ENCODE measurements at places on chromosomes 3 and 15.

DNA sequence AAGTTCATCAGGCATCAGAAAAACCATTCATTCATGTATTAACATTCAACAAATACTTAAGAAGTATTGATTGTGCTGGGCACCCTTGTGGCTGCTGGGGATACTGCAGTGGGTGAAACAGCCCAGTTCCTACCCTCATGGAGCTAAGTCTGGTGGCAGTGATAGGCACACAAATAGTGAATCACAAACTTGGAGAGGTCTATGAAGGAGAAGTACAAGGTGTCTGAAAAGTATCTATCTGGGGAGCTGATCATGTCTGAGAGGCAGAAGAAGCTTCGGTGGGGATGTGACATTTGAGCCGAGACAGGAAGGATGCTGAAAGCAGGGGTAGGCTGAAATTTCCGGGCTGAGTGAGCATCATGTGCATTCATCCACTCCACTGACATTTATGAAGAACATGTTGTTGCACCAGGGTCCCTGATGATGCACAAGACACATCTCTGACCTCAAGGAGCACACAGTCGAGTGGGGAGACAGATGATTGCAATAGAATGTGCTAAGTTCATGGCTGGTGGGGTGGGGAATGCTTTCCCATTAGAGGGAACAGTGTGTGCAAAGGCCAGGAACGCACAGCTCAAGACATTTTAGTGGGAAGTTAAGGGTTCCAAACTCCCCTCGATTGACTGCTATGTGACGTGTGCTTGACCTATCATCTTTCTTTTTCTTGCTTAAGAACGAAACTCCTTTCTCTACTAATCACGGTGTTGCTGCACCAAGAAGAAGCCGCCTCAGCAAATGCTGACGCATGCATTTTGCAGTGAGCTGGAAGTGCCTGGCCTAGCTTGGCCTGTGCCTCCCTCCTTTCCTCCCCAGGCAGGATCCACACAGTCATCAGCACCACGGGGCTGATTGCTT, 309.1 kb upstream of the ICE2 start:
- no peak for DNase-seq

DNA sequence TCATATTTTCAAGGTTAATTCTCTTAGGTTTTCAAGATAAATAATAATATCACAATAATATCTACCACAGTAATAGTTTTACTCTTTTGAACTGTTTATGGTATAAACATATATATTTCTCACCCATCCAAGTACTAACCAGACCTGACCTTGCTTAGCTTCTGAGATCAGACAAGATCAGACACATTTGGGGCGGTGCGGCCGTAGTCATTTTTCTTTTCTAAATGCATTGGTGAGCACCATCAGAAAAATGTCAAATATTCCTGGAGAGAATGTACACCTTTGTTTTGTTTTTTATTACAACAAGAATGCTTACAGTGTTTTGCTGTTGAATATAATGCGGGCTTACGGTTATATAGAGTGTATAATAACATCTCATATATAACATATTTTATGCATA, 267.8 kb downstream of the ADAMTS17 start:
- no peak for DNase-seq

DNA sequence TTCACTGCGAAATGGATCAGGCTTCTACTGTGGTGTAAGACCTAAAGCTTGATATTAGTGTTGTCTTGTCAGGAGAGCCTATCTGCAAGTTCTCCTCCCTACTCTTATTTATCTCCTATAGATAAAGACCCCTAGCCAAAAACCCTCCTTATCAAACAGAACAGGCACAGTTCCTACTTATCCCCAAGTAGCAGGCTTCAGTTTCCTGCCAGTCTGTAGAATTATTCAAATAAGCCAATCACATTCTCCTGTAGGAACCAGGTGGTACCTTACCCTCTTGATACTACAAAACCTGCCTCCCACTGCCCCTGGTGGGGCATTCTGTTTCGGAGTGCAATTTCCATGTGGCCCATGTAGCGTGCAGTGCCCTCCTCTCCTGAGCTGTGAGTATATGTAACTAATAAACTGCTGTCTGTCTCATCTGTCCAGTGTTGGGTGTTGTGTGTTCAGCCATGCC, 28.7 kb downstream of the HDGFL3 start:
- DNase-seq: no peak

DNA sequence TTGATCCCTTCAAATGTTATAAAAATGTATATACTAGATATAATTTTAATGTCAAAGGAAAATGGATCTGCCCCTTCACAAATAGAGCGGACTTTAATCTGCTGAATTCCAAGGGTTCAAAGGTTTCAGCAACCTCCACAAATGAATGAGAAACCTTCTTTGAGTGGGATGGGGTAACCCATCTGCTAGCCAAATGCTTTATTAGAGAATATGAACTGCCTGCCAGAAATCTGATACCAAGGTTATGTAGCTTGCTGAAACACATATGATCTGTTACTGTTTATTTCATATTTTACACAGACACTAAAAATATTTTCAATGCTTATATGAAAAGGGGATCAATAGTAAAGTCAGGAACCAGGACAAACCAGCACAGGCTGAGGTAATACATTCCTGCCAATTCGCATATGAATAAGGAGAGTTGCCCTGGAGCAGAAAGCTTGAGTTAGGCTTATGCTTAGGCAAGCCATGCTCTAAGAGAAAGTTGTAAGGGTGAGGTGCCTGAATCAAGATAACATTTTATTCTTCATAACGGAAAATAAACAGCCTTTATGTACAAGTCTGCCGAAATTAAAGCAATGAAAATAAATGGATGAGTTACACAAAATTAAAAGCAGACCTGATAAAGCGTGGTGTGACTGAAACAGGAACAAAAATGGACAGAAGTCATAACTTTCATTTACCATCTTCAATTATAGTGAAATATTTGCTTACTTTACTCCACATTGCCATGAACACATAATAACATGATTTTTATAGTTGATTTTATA, 26.5 kb downstream of the PLOD2 start:
- DNase-seq: no peak

DNA sequence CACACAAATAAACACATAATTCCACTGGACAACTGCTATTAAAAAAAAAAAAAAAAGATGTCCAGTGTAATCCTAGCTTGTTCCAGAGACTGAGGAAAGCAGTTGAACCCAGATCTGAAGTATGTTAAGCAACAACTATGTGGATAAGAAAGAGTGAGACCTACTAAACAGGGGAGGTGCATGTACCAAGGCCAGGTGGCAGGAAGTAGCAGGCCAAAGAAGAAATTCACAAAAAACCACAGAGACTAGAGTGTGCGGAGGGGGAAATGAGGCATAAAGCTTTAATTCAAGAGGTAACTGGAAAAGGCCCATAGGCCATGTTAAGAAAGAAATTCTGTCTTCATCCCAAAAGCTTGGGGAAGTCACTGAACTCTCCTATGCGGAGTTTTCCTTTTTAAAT, 490.0 kb downstream of the NAALADL2 start:
- DNase-seq: no peak

DNA sequence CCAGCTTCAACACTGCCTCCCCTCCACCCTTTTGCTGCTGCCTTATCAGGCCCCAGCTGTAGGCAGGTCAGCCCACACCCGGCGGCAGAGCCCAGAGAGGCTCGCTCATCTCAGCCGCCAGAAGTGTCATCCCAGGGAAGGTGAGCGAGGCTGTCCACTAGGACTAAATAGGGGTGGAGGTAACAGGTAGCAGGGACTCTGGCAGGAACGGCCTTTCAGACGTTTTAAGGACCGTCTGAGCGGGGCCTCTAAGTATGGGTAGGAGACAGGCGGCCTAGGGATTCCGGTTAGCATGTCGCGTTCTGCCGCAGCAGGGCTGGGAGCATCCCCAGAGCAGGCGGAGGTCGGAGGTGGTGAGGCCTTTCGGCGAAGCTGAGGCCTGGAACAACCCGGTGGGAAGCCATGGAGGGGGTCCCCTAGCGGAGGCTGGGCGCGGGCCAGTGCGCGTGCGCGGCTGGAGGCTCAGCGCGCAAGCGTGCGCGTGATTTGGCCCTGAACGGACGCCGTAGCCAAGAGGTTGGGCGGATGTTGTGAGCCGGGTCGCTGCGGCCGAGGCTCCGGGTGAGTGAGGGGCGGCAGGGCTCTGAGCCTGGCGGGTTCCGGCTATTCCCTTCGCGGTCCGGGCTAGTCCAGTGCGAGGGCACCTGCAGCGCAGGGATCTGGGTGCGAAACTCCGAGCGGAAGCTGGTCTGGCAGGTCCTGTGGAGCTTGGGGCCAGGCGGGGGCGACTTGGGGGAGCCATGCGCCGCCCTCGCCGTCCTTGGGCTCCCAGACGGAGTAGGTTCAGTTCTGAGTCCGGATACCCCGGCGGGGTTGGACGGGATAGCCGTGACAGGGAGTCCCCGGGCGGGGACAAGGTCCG, at the start of the genes MST1 and RNF123:
Gene MST1, minus strand, starts transcription at position 429 of the 862 bp plus-strand sequence. CDS start 783 bp downstream, outside the sequence.
Gene RNF123, plus strand, starts transcription at position 512 of the 862 bp plus-strand sequence. CDS start 1,609 bp downstream, outside the sequence.
- peak; percentile 68 for DNase-seq

DNA sequence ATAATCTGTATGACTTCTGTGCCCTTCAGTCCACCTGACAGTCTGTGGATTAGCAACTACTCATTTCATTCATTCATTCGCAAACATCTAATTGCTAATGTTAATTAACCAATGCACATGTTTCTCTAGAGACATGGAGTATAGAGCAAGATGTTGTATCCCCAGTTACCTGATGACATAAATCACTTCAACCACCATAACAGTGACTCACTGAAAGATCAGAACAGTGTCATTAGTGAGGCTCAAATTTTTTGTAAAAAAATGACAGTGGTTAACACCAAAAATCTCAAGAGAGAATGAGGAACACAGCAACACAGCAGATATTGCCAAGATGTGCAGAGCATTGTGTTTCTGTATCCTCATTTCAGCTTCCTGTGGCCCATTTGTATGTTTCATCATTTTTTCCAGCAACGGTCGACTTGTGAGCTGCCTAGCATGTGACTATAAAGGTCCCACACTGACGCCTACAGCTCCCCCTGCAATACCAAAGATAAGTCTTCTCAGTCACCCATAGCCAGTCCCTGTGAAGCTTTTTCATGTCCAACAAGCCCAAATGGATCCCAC, 3.7 kb upstream of the PLD1 start:
- no peak for DNase-seq

GRCh38 chr3:8380904-8381704, 120.5 kb upstream of the LMCD1 start:
- no peak for DNase-seq

DNA sequence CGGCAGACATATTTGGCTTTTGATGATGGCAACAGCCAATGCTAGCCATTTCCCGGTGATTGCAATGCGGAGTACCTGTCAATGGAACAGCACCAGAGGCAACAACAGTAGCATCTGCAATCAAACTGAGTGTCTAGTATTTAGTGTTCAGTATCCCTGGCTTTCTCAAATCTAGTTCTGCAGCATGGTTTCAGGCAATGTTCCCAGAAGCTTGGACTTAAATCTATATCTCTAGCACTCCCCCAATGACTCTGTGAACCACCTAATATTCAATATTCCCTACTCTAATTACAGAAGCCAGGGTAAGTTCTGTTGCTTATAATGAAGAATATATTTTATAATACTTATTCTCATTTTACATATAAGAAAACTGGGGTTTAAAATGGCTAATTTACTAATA, 48.2 kb downstream of the TBL1XR1 start:
- no peak for DNase-seq

DNA sequence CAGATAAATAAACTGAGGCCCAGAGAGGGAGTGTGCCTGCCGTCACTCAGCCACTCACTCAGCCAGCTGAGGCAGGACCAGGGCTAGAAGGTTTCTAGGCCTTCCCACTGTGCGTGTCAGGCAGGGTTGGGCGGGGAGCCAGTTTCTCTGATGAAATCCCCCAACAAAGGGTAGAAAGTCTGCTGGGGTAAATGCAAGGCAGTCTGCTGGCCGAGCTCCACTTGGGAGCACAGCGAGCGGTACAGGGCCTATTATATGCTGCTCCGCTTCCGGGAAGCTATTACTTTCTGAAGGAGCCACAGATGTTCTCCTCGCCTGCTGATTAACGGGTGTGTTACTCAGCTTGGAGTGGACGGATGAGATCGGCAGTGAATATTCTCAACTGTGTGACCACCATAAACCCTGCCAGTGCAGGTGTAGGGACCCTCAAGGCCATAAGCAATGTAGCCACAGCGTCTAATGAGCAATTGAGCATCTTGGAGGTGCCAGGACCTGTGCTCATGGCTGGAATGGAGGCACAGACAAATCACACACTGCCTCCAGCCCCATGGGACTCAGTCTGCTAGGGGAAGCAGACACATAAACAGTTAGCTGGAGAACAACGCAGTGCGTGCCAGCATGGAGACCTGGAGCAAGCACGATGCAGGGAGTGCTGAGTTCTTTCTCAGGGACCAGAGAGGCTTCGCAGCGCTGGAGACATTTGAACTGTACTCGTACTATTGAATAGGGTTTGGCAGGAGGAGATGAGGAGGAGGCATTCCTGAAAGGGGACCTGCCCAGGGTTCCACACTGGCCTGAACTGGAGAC, 42.1 kb downstream of the CORO2B start:
- DNase-seq: peak; percentile 97

- DNase-seq: no peak
Observed at GRCh38 chr3:182585532-182586150, 207.7 kb upstream of the ATP11B start.

DNA sequence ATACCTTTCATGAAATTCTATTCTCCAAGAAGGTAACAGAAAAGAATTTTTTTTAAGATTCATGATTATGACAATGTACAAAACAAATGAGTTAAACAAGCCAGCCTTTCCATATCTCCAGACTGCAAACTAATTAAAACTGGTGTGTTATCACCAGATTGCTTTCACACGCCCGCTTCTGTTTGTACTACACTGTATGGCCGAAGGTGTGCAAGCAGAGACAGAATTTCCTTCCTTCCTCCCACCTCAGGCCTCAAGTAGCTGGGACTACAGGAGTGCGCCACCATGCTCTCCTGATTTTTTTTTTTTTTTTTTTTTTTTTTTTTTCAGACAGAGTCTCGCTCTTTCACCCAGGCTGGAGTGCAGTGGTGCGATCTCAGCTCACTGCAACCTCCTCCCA, 400.4 kb downstream of the MAGI1 start:
- DNase-seq: no peak

- peak; percentile 16 for DNase-seq
Observed at GRCh38 chr15:36905908-36906307, 194.4 kb downstream of the MEIS2 start.

DNA sequence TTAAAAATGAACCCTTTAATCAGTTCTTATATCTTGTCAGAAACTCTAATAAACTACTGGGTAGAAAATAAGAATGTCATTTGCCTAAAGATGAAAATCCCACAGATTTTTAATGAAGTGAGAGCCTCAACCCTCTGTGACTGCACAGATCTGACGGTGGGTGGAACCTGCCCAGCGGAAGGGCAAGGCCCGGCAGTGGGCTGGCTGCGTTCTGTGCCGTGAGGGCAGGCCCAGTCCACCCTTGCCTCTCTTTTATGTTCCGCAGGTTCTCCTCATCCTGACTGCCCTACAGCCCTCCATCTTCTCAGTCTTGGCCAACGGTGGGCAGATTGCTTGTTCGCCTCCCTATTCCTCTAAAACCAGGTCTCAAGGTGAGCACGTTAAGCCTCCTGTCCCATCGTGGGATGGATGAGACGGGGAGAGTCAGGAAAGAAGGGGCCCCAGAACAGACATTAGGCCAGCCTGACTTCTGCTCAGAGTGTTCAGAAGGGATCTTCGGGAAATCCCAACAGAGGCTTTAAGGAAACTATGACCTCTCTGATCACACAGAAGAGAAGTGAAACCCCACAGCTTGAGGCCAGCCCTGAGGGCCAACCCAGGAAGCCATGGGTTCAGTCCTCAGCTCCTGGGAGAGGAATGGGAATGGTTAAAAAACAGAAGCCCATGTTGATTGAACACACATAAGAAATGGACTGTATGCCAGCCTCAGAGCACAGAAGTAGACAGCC, 16.0 kb downstream of the SLC51A start:
- no peak for DNase-seq
